Stimulated activated effector memory CD8-positive, alpha-beta T cell treated with anti-CD3 and anti-CD28 coated beads, Interleukin-12 subunit alpha, Interleukin-12 subunit beta, amount 100 ng/mL, for 72 hours (primary cell): ENCODE measurements at places on chromosomes 4 and X.

DNA sequence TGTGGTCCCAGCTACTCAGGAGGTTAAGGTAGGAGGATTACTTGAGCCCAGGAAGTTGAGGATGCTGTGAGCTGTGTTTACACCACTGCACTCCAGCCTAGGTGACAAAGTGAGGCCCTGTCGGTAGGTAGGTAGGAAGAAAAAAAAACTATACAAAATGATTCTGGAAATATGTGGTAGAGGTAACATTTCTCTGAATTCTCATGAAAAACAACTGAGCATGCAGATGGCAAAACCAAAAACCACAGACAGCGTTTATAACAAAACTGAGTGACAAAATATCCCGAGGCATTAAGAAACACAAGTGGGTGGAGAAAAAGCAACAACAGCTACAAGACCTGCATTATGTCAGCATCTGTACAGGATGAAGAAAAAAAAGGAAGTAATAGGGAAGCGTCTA is 211.7 kb downstream of the DLG3 start:
- no peak for DNase-seq

GRCh38 chr4:99062120-99062519 is 26.5 kb downstream of the ADH5 start:
- DNase-seq, result no peak

- DNase-seq, result no peak
Observed at GRCh38 chr4:68907245-68907644, 44.4 kb downstream of the UGT2A3 start.

DNA sequence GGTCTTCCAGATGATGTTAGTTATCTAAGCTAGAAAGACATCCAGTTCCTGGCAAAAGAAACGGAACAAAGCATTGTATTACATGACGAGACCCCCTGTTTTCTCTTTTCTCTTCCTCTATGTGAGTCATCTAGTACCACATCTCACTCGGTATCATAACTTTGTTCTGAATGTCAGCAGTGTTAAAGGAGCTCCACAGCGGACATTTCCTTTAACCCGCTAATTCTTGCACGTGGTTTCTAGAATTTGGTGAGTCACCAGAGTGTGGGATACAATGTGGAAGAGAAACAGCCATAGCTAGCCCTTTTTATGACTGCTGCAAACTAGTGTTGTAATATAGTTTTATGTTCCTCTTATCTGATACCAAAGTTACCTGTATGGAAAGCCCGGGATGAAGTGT is 243.7 kb downstream of the TENM3 start:
- no peak for DNase-seq

GRCh38 chr4:149113804-149114430 is 671.7 kb upstream of the NR3C2 start:
- no peak for DNase-seq

DNA sequence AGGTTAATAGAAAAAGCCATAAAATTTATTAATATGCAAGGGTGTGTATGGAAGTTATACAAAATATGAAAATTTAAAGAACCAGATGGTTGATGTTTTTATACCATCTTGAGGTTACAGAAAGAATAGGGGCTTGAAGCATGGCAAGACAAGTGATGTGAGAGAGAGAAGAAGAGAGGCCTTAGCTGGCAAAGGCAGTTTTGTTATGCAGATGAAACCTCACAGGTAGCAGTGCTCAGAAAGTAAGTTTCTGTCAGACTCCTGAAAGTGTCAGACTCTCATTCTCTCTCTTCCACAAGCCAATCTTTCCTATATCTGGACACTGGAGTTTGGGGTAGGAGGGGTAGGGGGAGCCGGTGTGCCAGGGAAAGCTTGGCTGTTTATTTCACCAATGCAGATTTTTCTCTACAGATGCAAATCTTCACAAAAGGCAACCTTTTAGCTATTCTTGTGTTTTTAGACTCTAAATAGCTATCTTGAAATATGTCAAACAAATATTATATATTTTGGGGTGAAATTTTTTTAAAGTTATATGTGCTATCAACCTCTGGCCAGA is 124.5 kb downstream of the CFAP299 start:
- no peak for DNase-seq

DNA sequence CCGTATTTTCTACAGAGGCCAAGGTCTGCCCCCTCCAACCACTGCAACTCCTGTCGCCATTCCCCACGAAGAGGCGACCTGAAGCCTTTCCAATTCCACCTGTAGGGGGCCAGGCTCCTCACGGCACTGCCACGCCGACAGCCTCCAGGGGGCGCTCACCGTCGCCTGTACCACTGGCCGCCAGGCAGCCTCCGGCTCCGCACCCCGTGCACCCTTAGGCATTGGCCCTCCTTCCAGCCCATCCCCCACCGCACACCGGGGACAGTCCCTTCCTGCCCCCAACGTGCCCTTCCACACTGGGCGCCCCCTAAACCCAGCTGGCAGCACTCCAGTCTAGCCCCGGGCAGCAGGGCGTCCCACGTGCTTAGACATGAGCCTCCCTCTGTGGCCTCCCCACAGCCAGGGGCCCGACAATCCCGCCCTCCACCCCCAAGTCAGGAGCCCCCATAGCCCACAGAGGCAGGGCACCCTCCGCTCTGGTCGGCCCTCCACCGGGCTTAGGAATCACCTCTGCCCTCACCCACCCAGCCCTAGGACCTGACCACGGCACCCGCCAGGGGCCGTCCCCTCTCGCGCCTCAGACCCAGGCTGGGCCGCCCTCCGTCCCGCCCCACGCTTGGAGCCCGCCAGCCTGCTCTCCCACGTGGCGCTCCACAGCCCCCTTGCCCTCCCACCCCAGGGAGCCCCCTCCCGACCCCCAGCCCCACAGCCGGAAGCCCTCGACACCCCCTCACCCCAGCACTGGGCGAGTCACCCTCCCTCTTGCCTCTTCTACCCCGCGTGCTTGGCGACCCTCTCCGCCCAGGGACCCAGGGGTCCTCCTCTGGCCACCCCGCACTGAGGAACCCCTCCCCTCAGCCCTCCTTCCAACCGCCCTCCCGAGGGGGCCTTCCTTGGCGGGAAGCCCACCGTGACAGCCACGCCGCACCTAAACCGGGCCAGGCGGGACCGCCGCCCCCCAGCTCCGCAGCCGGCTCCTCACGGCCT is 711 bp downstream of the PNMA6E start:
- DNase-seq, result peak; percentile 56

GRCh38 chr4:185405296-185405999 is 8.8 kb downstream of the ANKRD37 start:
- no peak for DNase-seq

DNA sequence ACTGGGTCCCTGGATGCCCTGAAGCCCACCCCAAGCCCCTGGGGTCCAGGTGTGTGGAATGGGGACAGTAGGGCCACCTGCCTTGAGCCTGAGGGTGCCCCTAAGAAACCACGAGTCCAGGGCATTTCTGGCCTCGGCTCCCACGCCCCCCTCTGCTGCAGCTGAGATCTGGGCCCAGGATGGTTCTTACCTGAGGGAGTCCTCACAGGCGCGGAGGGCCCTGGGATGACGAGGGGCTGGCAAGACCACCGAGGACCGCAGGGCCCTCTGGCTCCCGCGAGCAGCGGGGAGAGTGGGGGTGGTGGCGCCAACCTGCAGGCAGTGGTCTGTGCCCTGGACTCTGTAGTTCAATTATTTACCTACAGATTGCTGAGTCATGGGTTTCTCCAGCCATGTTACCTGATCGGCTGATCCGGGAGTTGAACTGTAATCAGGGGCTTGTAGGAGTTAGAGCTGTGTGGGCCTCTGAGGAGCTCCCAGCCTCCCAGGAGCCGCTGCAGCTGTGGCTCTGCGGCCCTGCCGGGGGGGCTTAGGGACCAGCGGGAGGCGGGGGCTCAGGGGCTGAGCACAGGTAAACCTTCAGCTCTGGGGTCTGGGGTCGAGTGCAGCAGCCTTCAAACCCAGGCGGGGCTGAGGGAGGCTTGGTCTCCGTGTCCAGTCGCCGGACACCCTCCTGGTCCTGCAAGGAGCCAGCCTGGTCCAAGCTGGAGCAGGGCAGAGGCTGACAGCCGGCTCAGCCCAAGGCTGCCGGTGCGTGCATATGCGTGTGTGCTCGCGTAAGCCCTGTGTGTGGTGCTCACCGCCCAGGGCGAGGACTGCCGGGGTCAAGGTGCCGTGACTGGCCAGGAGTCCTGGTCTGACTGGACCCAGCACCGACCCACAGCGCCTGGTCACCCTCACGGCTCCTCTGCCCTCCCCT is at the start of gene SLC26A1:
TSS of gene SLC26A1 (minus strand) at position 294 of the 919 bp plus-strand sequence. CDS start 1,701 bp downstream, outside the sequence.
- no peak for DNase-seq

DNA sequence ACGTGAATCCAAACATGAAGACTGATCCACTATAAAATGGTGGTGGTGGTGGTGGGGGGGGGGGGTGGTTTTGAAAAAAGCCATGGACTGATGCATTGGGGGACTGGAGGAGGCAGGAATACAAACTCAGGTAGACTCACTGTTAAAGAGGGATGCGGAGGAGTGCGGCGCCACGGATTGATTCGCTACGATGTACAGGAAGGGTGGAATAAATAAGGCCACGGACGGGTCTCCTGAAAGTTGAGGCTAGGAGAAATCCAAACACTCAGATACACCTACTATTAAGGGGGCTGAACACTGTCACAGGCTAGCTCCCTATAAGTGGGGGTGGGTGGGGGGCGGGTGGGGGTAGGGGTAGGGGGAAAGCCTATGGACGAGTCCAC is 591 bp downstream of the ELK1 start:
- no peak for DNase-seq
